ENCODE measurements at places on chromosomes 5 and 9. TPM values are rescaled to one million over a fixed set of nuclear protein-coding genes. Genes with fewer than 3 reads are reported as not detected.

SHC3 gene
- 0.39 TPM for total RNA-seq

SPINK4 gene
- total RNA-seq = not detected

LRRC70 gene
- not detected for total RNA-seq

QRFP gene
- total RNA-seq = not detected

GPX8 gene
- 41.5 TPM for total RNA-seq

PPP3R2 gene
- total RNA-seq = not detected

IRX1 gene
- total RNA-seq = not detected

CATSPER3 gene
- total RNA-seq = 0.40 TPM

HTR1A gene
- total RNA-seq = not detected

NUTM2G gene
- total RNA-seq = not detected

ENTPD2 gene
- 1.0 TPM for total RNA-seq

SYNPO gene
- 17.5 TPM for total RNA-seq

GDA gene
- 1.5 TPM for total RNA-seq

RAB3C gene
- not detected for total RNA-seq

FOXD4L5 gene
- total RNA-seq = 0.11 TPM

CLIC3 gene
- total RNA-seq = 3.7 TPM

SCAMP1 gene
- 25.9 TPM for total RNA-seq

CCL27 gene
- total RNA-seq = not detected

All from A549 treated with ZK216348 at 1 μM for 4 hours (cell line).